ENCODE measurements at places on chromosomes 4 and X. TPM values are rescaled to one million over a fixed set of nuclear protein-coding genes. Genes with fewer than 3 reads are reported as not detected.

DNA sequence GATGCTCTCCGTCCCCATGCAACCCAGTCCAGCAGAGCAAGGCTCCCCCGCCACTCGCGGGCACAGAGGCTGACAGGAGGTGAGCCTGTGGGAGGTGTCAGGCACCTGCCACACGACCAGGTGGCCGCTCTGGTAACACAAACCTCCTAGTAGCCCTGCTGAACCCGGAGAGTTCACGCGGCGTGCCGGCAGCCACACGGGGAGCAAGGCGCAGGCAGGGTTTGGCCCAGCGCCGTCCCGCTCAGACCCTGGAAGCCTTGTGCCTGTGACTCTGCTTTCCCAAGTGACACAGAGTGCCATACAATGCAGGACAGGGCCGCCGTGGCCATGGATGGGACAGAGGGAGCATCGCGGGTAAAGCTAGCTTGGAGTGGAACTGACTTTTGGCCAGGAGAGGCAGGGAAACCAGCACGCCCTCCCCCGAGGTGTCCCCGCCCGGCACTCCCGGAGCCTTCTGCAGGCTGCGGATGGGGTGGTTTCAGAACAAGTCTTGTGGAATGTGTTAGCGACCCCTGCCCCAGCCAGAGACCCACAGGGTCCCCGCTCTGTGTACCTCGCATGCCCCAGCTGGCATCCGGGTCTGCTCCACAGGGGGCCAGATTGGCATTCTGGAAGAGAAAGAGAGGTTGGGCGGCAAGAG is 44.7 kb upstream of the AFAP1 start:
- H3K27me3 ChIP-seq, result no peaks in the 10 kb centered on the region
- no peak for DNase-seq
- no peak overlapping the region for H3K4me3 ChIP-seq
- no peak overlapping the region for H3K27ac ChIP-seq

GRCh38 chr4:72031868-72032608 is at the start of gene NPFFR2:
Gene NPFFR2 (plus strand): TSS chr4:72032000. CDS start chr4:72128592, 96,592 bp downstream.
- H3K4me1 ChIP-seq, result no peaks in the 10 kb centered on the region
- H3K4me3 ChIP-seq, result no peak within 1 kb of the TSS
- no peak for DNase-seq
- peaks cover 7% of the 10 kb centered on the region for H3K27me3 ChIP-seq
- no peaks in the 10 kb centered on the region for H3K36me3 ChIP-seq
- H3K27ac ChIP-seq, result no peak within 1 kb of the TSS

DNA sequence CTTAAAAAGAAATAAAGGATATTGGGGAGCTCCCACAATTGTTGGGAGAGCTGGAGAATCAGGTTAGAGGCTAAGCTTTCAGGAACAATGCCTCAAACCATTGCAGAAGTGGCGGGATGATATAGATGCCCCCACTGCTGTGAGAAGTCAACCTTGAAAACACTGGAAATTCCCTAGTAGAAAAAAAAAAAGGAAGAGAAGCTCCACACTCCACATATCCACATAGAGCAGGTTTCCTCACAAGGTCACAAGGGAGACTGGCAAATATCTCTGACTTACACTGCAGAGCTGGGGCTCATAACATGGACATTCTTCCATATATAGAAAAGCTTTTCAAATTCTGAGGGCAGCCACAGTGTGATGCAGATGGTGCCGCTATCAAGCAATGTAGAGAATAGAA is 22.7 kb upstream of the OGT start:
- no peaks in the 10 kb centered on the region for H3K4me1 ChIP-seq
- H3K27ac ChIP-seq, result no peak overlapping the region
- no peak overlapping the region for H3K4me3 ChIP-seq

The IGSF1 gene
- total RNA-seq, result not detected

DNA sequence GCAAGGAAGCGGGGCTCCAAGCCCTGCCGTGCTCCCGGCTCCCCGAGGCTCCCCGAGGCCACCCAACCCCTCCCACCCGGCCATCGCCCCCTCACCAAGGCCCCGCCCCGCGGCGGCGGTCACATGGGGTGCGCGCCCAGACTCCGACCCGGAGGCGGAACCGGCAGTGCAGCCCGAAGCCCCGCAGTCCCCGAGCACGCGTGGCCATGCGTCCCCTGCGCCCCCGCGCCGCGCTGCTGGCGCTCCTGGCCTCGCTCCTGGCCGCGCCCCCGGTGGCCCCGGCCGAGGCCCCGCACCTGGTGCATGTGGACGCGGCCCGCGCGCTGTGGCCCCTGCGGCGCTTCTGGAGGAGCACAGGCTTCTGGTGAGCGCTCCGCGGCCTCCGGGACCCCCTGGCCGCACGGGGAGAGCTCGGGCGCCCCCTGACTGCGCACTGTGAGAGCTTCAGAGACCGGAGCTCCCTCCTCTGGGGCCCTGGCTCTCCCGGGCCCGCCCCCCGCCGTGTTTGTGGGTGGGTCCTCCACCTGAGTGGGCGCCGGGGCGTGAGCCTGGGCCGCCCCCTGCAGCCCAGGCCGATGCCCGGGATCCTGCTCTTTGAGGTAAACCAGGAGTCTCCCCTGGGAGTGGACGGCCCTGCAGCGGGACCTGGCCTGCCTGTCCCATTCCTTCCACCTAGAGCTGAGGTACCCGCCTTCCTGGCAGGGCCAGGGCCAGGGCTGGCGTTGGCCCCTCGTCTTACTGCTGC is at the start of gene IDUA:
Gene IDUA, plus strand, starts transcription at position 166 of the 745 bp plus-strand sequence. Its CDS starts 41 bp downstream, at position 207.
- peak within 1 kb of the TSS; percentile 81 for H3K27ac ChIP-seq
- H3K4me1 ChIP-seq, result peaks cover 7% of the 10 kb centered on the region
- no peaks in the 10 kb centered on the region for H3K27me3 ChIP-seq
- peak; percentile 53 for DNase-seq
- peaks cover 9% of the 10 kb centered on the region for H3K36me3 ChIP-seq

DNA sequence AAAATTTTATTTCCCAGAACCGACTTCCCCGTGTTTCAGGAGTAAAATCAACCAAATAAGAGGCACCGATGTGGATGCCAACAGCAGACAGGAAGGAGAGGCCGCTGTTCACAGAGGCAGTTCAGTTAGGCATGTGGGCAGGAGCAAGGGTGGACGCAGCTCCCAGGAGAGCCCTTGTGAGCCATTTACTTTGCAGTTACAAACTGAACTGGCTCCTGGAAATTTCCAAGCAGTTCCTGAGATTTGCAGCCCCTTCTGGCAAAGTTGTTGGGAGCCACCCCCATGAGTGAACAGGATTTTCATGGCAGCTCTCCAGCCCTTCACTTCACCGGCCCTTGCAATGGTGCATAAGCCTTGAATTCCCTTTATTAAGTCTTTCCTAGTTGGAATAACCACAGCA is 189.1 kb downstream of the AFAP1 start:
- no peak overlapping the region for H3K27ac ChIP-seq
- peaks cover 1% of the 10 kb centered on the region for H3K4me1 ChIP-seq
- H3K4me3 ChIP-seq, result no peak overlapping the region
- no peak for DNase-seq
- no peaks in the 10 kb centered on the region for H3K27me3 ChIP-seq

- H3K36me3 ChIP-seq, result no peaks in the 10 kb centered on the region
- peaks cover 23% of the 10 kb centered on the region for H3K27me3 ChIP-seq
- DNase-seq, result peak; percentile 44
- H3K4me3 ChIP-seq, result peak within 1 kb of the TSS; percentile 52
- H3K4me1 ChIP-seq, result no peaks in the 10 kb centered on the region
Observed at GRCh38 chr4:102344954-102345794, at the start of gene SLC39A8. Gene SLC39A8 (minus strand): TSS chr4:102345482. CDS start chr4:102344662, 820 bp downstream.

The LRIT3 gene
- total RNA-seq, result not detected

The CD99 gene
- total RNA-seq, result 107 TPM

The POF1B gene
- not detected for total RNA-seq

- no peaks in the 10 kb centered on the region for H3K4me1 ChIP-seq
- H3K4me3 ChIP-seq, result no peak overlapping the region
- H3K27ac ChIP-seq, result no peak overlapping the region
- H3K27me3 ChIP-seq, result peaks cover 12% of the 10 kb centered on the region
Observed at GRCh38 chrX:39065051-39065871, 264.0 kb downstream of the MID1IP1 start.

DNA sequence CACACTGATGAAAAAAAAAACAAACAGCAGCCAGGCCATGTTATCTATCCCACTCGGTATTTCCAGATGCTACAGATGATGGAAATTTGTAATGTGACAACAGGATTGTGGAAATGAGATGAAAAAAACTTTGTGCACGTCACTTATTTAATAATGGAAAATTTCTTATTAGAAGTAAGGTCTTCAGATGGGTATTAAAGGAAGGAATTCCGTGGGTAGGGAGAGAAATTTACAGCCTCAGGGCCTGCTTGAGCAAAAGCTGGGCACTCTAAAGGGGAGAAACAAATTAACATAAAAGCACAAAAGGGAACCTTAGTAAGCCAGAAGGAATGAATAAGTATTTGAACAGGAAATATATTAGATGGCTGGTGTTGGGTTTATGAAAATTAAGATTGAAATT is 4.2 kb upstream of the PKD2 start:
- H3K27ac ChIP-seq, result no peak overlapping the region
- no peaks in the 10 kb centered on the region for H3K27me3 ChIP-seq
- no peak for DNase-seq
- 0 out of 2 replicates have a peak, but pooled peaks cover 6% of the 10 kb centered on the region for H3K4me1 ChIP-seq

DNA sequence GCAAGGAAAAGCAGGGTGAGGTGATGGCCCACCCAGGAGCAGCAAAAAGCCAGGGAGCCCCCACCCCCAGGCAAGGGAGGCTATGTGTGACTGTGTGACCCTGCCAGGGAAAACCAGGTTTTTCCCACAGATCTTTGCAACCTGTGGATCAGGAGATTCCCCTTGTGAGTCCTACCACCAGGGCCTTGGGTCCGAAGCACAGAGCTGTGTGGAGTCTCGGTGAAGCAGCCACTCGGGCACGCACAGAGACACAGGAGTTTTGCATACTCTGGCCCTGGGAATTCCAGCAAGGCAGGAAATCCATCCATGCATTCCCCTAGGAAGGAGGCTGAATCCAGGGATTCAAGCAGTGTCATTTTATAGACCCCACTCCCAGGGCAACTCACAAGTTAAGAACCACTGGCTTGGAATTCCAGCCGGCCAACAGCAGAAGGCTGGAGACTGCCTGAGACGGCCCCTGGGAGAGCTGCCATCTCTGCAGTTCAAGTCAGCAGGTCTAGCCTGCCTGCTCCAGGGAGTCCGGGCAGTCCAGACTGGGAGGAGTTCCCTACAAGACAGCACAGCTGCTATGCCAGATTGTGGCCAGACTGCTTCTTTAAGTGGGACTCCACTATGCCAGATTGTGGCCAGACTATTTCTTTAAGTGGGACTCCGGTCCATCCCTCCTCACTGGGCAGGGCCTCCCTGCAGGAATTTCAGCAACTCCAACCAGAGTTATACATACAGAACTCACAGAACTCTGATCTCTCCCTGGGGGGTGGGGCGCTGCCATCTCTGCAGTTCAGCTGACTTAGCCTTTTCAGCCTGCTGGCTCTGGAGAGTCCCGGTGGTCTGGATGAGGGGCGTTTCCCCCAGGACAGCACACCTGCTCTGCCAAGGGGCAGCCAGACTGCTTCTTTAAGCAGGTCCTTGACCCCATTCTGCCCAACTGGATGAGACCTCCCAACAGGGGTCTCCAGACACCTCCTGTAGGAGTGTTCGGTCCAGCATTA is 85.1 kb upstream of the ADAD1 start:
- no peaks in the 10 kb centered on the region for H3K4me1 ChIP-seq
- no peak overlapping the region for H3K27ac ChIP-seq

The PABPC5 gene
- total RNA-seq, result 0.90 TPM

- DNase-seq, result no peak
- H3K4me1 ChIP-seq, result no peaks in the 10 kb centered on the region
- no peak overlapping the region for H3K4me3 ChIP-seq
- H3K36me3 ChIP-seq, result no peaks in the 10 kb centered on the region
Observed at GRCh38 chr4:42641656-42642055, 15.2 kb downstream of the ATP8A1 start.

DNA sequence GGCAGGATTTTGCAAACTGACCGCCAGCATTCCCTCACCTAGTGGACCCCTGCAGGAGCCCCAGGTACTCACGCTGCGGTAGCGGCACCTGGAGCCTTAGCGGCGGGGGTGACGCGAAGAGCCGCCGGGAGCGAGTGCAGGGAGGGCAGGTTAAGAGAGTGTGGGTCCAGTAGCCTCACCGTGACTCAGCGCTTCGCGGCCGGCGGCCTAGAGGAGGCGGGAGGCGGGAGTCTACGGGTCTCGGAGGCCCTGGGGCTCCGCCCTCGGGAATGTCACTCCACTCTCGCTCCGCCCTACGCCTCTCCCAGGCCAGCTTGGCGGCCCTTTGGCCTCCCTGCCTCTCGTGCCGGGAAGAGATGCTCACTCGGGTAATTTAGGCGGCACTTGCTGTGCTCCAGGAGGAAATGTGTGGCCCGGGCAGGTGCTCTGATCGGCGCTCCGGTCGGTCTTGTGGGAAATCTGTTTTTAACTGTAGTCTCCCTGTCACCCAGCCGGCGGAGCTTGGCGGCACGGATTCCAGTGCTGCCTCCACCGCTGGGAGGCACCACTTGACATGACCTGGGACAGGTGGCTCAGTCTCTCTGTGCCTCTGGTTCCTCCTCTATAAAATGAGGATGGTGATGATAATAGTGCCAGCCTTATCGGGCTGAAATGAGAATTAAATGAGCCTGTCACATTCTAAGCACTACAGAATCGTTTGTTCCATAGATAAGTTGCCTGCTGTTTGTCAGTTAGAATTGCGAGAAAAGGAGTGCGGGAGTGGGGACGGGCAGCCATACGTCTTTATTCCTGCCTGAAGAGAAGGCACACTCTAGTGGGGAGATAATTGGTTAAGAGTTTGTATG is at the start of gene PIR:
Gene PIR, minus strand, starts transcription at position 216 of the 845 bp plus-strand sequence. CDS start 2,076 bp downstream, outside the sequence.
- no peaks in the 10 kb centered on the region for H3K4me1 ChIP-seq
- peaks cover 3% of the 10 kb centered on the region for H3K36me3 ChIP-seq
- H3K27me3 ChIP-seq, result no peaks in the 10 kb centered on the region
- peak; percentile 80 for DNase-seq
- peak within 1 kb of the TSS; percentile 63 for H3K27ac ChIP-seq

DNA sequence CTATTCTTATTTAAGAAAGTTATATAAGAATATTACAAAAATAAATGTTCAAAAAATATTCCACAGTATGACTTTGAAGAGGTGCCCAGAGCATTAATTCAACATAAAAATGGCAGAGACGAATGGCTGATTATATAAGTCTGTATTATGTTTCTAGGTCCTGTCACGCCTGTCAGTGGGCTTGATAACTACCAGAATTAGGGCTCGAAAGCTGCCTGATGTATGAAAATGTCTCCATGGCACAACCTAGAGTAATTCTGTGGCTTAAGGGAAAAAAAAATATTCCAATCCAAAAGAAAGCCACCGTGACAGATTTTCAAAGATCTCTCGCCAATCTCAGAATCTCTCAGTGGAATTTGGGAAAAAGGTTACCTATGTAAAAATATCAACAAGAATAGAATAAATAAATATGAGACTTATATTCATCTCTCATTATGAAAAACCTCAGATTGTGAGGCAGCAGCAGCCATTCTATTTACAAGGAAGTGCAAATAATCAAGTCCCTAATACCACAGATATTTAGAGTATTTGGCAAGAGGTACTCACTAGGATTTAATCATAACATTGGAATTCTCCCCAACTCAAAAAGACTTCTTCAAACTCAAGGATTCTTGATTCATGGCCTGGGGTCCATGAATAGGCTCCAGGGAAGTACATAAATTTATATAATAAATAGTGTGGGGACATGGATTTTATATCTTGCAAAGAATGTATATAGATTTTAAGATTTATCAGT is 489.1 kb upstream of the INTU start:
- no peaks in the 10 kb centered on the region for H3K27me3 ChIP-seq
- peak overlapping the region; percentile 79 for H3K27ac ChIP-seq
- no peak overlapping the region for H3K4me3 ChIP-seq
- peaks cover 11% of the 10 kb centered on the region for H3K4me1 ChIP-seq
- peak; percentile 77 for DNase-seq
- no peaks in the 10 kb centered on the region for H3K36me3 ChIP-seq

The NEXMIF gene
- under 0.01 TPM for total RNA-seq

The ETDB gene
- total RNA-seq, result not detected

Data from IMR-90 (cell line).